Activated naive CD4-positive, alpha-beta T cell (primary cell): ENCODE measurements at places on chromosomes 1 and 21.

GRCh38 chr1:215529111-215529510 is 38.0 kb upstream of the KCTD3 start:
- DNase-seq = no peak

GRCh38 chr1:226945106-226945857 is 5.2 kb downstream of the COQ8A start:
- no peak for DNase-seq

DNA sequence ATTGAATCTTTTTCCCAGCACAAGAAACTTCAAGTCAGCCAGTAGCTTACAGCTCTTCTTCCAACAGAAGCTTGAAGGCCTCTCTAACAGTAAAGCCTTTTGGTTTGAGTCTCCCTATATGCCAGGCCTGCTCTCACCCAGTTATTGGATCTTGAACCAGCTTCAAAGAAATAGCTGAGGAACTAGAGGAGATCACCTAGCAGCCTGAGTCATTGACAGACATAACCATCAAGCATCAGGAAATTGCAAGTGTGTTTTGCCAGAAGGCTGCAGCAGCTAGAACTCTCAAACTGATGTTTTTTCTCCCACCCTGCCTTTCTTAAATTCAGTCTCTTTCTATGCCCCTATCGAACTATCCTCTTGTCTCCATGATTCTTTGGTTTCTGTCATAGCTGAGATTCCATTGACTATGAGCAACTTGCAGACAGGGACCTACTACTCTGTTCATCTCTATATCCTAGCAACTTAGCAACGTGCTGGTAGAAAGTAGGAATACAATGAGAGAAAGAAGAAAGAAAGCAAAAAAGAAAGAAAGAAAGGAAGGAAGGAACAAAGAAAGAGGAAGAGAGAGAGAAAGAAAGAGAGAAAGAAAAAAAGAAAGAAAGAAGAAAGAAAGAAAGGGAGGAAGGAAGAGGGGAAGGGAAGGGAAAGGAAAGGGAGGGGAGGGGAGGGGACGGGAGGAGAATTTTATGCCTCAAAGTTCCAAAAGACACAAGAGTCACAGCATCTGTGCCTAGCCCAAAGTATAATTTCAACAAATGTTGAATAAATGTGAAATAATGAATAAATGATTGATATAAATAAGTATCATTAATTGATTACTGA is 60.0 kb upstream of the FGGY start:
- DNase-seq = no peak

DNA sequence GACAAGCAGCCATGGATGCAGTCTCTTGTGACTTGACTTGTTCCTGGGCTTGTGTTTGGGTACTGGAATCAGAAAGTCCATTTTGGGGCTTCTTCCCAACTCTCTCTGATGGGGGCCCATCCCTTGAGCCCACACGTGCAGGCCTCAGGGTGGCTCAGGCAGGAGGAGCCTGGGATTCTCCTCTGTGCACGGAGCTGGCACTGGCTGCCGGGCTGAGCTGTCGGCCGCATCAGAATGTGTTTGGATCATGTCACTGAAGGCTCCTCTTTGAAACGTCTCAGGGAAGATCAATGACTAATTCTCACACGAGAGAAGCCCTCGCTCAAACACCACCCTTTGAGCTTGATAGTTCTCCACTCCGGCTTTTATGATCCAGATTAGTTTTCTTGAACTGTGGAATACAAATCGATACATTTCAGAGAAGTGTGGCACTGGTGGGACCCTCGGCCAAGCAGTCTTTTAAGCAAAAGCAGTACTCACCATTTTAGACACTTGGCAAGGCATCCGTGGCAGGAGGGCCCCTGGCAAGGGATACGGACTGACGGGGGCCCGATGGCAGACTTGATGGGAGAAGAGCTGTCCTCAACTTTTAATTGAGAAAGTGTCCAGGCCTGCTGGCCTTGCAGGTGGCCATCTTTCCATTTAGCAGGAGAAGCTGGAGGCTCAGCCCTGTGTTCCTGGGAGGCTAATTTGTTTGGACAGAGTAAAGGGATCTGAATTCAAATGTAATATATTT is 220.7 kb upstream of the C1orf174 start:
- no peak for DNase-seq

GRCh38 chr1:212035835-212036605 is 472 bp downstream of the DTL start:
- no peak for DNase-seq

- no peak for DNase-seq
Measured at GRCh38 chr1:234559902-234560676, 49.9 kb downstream of the IRF2BP2 start.

DNA sequence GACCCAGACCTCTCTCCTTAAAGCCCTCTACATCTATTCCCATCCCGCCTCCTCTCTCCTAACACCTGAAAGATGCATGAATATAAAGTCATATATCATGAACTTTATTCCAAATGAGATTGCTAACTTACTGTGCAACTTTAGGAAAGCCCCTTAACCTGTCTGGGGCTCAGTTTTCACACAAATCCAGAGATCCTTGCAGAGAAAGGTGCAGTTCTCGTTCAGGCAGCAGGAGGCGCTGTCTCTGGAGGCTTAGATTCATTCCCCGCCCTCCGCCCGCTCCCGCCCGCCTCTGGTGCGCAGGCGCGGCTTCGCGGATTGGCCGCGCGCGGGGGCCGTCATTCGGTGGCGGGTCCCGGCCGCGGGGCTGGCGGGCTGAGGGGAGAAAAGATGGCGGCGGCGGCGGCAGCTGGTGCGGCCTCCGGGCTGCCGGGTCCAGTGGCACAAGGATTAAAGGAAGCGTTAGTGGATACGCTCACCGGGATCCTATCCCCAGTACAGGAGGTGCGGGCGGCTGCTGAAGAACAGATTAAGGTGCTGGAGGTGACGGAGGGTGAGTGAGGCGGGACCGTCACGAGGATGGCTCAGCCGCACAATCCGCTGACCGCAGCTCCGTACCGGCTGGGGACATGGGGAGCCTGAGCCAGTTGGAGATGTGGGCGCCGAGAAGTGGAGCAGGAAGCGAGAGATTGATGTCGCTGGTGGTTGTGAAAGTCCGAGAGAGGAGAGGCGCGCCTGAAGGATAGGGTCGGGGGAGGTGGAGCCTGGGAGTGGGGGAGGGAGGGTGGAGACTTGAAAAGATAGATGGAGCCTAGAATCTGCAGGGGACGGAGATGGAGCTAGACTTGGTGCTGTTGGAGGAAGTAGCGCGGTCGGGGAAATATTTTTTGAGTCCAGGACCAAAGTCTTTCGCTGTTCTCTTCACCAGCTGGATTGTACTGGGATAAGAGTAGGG is at the start of gene IPO9:
Gene IPO9, plus strand, starts transcription at position 338 of the 955 bp plus-strand sequence. Its CDS starts 53 bp downstream, at position 391.
- peak; percentile 93 for DNase-seq

- no peak for DNase-seq
Measured at GRCh38 chr1:168554603-168555483, 11.0 kb upstream of the XCL2 start.
